Karpas-422 (cell line): ENCODE measurements at places on chromosomes 7 and 10.

- no peak for DNase-seq
Measured at GRCh38 chr7:19620470-19620869, 88.4 kb downstream of the POLR1F start.

DNA sequence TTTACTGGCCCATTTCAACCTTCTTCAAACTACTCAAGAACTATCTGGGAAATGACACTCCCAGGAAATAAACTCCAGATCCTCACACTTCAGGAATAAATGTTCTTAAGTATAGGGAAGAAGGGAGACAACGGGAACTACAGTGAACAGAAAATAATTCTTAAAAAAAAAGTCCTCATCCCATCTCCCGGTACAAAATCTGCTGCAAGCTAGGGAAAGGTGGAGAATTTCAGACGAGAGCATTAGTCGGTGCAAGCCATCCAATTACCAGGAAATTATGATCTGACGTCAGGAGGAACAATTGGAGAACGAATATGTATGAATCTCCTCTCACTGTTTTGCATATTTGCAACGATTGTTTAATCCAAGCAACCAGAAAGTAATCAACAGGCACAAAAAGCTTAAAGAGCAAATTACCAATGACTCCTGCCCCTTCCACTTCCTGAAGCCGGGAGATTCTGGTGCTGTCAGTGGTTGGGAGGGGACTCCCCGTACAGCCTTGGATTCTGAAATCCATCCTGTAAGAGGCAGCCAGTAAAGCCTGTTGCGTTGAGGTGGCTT, 15.1 kb upstream of the GATA3 start:
- DNase-seq: no peak

- DNase-seq: no peak
Measured at GRCh38 chr10:77977934-77978333, 51.4 kb upstream of the DLG5 start.

- DNase-seq: no peak
Measured at GRCh38 chr10:4719036-4719435, 107.0 kb upstream of the AKR1E2 start.

- no peak for DNase-seq
Measured at GRCh38 chr7:22350466-22351328, 6.3 kb downstream of the RAPGEF5 start.
